GOT3 (cell line): ENCODE measurements at places on chromosomes 11 and 22.

DNA sequence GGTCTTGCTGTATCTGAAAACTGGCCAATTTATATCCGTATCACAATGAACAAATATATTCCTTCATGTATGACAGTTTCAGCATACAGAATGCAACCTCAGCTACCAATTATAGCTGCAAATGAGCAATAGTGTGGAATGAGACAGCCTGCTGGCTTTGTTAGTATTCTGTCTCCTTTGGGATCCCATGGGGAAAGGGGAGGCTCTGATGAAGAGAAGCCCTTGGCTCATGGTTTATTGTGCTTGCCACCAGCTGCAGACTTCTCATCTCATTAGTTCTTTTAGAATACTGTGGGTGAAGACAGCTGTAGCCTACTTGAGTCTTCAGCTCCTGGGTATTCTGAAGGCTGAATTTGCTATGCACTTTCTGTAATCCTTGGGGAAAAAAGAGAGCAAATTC is 42.4 kb downstream of the PITPNB start:
- no peak for DNase-seq

- DNase-seq = no peak
Measured at GRCh38 chr11:1564535-1565172, 7.4 kb downstream of the DUSP8 start.

DNA sequence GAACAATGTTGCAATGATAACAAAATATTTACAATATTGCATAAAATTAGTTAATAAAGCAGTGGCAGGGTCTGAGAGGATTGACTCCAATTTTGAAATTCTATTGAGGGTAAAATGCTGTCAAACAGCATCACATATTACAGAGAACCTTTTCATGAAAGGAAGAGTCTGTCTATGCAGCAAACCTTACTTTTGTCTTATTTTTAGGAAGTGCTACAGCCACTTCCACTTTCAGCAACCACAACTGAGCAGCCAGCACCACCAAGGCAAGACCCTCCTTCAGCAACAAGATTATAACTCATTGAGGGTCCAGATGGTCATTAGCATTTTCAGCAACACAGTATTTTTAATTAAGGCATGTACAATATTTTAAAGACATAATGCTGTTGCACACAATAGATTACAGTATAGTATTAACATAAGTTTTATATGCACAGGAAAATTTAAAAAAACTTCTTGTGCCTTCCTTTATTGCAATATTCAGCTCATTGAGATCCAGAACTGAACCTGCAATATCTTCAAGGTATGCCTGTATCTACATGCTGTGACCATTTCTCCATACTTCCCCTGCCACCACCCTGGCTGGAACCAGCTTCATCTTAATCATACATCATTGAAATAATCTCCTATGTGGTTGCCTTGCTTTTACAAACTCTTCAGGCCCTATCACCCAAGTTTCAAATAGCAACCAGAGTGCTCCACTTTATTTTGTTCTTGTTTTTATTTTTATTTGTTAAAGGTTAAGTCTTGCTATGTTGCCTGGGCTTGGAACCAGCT is 711.2 kb downstream of the KCNA4 start:
- no peak for DNase-seq

GRCh38 chr11:122954455-122954854 is 27.2 kb downstream of the BSX start:
- DNase-seq = no peak

GRCh38 chr22:46970411-46971098 is 208.1 kb downstream of the TBC1D22A start:
- DNase-seq = no peak

- DNase-seq = no peak
Measured at GRCh38 chr11:39804271-39804670, 1655.2 kb downstream of the LRRC4C start.

GRCh38 chr11:2139123-2139521 is at the start of gene IGF2:
Gene IGF2, minus strand, starts transcription at chr11:2139389. Its CDS starts 3,866 bp downstream, at chr11:2135523.
- no peak for DNase-seq

- no peak for DNase-seq
Measured at GRCh38 chr22:39958009-39958711, 2.0 kb upstream of the TMA7B start.

- DNase-seq = no peak
Measured at GRCh38 chr11:117210620-117211019, 11.4 kb downstream of the TAGLN start.

DNA sequence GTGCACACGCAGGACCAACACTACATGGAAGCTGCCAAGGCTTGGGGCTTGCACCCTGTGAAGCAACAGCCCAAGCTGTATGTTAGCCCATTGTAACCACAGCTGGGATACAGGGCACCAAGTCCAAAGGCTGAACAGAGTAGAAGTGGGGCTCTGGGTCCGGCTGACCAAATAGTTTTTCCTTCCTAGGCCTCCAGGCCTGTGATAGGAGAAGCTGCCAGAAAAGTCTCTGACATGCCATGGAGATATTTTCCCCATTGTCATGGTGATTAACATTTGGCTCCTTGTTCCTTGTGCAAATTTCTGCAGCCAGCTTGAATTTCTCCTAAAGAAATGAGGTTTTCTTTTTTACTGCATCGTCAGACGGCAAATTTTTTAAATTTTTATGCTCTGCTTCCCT is 941.2 kb downstream of the FAM181B start:
- DNase-seq = no peak

DNA sequence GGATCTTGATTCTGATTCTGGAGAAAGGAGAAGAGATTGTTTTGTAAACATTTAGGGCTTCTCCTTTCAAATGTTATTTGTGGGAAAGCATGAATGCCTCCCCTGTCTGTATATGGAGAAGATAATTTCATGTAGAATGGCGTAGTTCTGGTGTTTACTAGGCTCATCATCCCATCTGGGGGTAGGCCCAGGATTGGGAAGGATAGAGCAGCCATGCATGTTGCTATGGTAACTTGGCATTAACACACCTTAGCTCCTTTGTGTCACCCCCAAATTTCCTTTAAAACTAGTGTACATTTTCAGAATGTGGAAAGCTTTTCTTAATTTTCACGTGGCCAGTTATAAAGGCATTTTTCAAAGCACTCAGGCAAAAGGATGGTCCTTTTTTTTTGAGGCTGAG is 57.5 kb upstream of the EED start:
- DNase-seq = no peak

DNA sequence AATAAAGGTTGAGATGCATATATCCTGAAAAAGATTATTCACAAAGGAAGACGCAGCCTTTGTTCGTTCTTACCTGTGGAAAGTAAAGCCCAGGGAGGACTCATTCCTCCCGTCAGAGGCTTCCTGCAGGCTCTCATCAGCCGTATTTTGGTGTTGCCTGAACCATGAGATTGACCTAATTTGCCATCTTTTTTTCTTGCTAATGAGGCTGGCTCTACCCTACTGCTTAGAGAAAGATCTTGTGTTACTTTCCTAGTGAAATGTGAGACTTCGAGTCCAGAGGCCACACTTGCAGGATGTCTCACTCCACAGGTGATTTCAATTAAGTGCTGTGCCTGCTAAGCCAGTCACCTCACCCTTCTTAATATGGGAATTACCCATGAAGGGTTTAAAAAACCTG is 269.9 kb downstream of the NTM start:
- no peak for DNase-seq

- DNase-seq = no peak
Measured at GRCh38 chr22:50206599-50206998, 5.8 kb downstream of the SELENOO start.

DNA sequence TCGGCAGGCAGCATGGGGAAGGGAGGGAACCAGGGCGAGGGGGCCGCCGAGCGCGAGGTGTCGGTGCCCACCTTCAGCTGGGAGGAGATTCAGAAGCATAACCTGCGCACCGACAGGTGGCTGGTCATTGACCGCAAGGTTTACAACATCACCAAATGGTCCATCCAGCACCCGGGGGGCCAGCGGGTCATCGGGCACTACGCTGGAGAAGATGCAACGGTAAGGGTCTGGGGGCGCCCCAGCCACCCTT is 204 bp downstream of the FADS2 start:
- no peak for DNase-seq

- no peak for DNase-seq
Measured at GRCh38 chr22:32613773-32614392, 139.3 kb downstream of the FBXO7 start.

DNA sequence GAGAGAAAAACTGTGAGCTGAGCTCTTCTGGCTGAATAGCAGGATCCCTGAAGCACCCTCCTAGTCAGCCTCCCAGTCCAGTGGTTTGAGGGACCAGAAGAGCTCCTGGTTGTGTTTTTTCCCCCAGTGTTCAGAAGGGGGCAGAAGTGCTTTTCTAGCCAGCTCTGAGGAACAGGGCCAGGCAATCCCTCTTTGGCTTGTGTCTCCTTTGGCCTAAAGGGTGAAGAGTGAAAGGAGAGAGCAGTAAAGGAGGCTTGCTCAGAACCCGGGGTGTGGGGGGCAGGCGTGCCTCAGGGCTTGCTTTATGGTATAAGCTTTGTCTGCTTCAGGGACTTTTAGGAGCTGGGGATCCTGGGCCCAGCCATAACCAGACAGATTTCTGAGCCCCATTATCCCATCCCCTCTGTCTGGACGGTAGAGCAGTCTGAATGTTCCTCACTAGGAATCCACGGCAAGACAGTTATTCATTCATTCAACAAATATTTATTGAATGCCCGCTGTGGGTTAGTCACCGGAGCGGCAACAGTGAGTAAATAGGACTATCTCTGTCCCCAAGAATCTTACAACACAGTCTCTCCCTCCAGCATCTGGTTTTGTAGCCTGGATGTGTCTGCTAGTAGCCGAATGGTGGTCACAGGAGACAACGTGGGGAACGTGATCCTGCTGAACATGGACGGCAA is 14.5 kb downstream of the ACP2 start:
- DNase-seq = no peak

DNA sequence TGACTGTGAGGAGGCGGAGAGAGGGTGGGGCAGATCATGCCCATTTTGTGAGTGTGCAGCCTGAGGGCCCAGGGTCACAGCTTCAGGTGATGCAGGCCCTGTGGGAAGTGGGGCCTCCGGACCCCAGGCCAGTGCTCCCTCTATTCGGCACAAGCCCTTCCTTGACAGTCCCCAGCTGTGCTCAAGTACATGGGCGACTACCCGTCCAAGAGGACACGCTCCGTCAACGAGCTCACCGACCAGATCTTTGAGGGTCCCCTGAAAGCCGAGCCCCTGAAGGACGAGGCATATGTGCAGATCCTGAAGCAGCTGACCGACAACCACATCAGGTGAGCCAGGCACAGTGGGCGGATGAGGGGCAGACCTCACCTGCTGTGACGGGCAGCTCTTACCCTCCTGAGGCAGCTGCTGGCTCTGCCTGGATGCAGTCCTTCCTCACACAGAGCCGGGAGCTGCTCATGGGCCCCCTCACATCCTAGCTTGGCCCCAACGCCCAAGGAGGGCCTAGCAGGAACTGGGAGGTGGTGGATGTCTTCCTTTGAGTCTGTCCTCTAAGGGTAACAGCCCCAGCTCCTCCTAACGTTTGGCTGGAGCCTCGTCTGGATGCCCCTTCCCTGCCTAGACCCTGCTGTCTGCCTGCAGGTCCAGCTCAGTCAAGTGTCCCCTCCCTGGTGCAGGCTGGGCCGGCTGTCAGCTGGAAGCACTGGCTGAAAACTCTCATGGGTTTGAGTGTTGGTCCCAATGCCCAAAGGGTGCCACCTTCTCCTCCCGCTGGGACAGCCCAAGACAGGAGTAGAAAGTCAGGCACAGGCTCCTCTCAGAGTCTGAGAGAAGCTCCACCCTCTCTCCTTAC is 76.1 kb downstream of the MYO7A start:
- no peak for DNase-seq

DNA sequence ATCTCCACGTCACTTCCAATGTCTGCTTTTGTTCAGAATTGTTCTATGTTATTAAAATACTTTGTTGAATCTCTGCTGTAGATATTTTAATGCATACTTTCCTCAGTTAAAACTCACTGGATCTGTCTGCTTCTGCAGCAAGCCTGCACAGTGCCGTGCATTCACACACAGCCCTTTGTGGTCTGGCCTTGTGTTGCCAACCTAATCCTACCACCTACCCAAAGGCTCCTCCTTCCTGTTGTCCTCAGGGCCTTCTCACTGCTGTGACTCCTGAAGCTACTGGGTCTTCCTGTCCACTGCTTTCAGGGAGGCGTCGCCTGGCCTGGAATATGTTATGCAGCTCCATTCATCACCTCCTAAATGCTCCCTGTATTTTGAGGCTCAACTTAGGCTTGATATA is 67.0 kb downstream of the PPP6R3 start:
- no peak for DNase-seq

DNA sequence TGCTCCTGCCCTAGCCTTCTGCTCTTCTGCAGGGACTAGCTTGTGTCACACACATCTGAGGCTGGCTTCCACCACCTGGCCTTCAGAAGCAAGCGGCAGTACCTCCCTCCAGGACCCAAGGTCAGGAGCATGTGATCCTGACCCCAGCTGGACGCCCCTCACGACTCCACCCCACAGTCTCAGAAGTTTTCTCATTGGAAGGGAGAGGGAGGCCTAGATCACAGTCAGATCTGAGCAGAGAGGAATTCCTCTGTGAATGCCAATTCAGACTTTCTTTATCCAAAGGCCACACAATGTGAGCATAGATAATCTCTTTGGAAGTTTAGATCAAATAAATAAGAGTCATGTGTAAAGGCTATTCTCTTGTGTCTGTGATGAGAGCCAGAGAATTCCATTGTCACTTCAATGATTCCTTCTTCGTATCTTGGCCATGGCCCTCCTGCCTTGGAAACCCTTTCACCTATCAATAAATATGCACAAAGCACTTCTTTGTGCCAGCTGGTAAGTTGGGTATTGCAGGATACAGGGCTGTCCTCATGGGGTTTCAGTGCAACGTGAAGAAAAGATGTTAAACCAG is 142.9 kb downstream of the SNX19 start:
- DNase-seq = no peak

GRCh38 chr11:46064221-46064620 is 57.0 kb downstream of the PHF21A start:
- no peak for DNase-seq

GRCh38 chr11:78720281-78720989 is 145.8 kb upstream of the NARS2 start:
- no peak for DNase-seq

DNA sequence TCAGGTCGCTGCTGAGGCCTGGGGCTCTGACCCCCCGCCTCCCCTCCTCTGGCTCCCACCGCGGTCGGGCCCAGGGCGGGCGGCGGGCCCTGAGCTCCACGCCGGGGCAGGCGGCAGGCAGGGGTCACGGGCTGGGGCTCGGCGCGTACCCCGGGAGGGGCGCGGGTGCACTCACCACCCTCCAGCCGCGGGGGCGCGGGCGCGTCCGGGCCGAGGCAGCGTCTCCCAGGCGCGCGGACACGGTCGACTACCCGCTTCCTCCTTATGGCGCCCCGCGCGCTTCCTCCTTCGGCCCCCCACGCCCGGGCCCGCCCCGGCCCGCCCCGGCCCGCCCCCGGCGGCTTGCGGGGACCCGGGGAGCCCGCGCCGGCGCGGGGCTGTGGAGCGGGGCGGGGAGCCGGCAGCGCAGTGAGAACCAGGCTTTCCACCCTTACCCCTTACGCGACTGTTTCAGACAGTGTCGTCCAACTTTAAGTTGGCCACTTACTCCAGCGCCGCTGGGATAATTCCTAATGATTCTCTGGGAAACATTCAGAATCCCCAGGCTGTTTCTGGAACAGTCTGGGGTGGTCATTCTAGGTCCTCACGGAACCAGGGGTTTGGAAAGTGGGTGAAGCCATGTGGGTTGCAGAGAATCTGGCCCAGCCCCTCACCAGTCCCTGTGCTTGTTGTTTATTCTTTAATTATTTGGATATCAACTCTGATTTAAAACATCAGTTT is at the start of gene BID:
TSS of gene BID (minus strand) at position 264 of the 720 bp plus-strand sequence. CDS start 24,353 bp downstream, outside the sequence.
- DNase-seq = no peak
